ENCODE measurements at places on chromosomes 3 and 15. TPM values are rescaled to one million over a fixed set of nuclear protein-coding genes. Genes with fewer than 3 reads are reported as not detected.

DNA sequence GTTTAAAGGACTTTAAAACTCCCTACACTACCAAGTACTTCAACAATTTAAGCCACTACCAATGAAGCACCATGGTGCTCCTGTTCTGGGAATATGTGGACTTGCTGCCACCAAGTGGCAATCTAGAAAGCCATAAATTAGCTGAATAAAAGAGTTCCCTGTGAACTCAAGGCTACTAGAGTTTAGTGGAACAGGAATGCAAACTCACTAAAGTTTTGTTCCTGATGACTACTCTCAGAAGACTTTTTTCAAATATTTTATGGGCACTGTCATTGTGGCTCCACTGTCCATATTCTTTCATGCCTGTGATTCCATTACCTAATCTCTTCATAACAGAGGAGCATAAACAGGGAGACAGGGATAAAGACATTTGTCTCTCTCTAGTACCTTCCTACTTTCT lies 63.9 kb downstream of the TMCC1 start:
- no peak overlapping the region for H3K4me3 ChIP-seq
- H3K4me1 ChIP-seq: peaks cover 6% of the 10 kb centered on the region
- peak; percentile 95 for DNase-seq
- H3K27me3 ChIP-seq: no peaks in the 10 kb centered on the region
- H3K27ac ChIP-seq: no peak overlapping the region

DNA sequence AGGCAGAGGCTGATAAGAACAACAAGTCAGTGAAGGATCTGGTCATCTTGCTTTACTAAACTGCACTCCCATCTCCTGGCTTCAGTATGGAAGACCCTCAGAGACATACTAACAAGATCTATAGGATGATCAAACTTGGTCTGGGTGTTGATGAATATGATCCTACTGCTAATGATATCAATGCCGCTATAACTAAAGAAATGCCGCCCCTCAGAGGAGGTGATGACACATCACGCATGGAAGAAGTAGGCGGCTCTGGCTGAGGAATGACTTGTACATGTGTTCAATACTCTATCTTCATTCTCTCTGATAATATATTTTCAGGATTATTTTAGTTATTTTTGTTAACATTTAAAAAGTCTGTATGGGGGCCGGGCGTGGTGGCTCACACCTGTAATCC lies 17.5 kb upstream of the EIF2B5 start:
- H3K4me1 ChIP-seq: no peaks in the 10 kb centered on the region
- H3K36me3 ChIP-seq: no peaks in the 10 kb centered on the region
- H3K27ac ChIP-seq: no peak overlapping the region
- no peak overlapping the region for H3K4me3 ChIP-seq

DNA sequence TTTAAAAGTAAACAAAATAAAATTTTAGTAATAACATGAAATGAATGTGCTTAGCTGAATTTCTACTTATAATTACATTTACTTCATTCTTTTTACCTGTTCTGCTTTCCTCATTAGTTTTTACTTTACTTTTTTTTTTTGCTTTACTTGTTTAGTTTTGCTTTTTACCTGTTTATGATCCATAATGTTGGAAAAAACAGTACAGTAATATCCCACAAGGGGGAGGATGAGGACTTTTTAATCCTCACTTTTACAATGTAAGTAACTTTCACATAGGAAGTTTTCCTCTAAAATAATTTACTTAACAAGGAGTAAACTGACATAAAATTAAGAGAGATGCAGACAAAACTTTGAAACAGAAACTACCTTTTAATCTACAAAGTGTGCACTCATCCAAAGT lies 268.7 kb downstream of the TBC1D5 start:
- H3K27ac ChIP-seq: no peak overlapping the region
- no peaks in the 10 kb centered on the region for H3K4me1 ChIP-seq
- H3K36me3 ChIP-seq: no peaks in the 10 kb centered on the region
- H3K4me3 ChIP-seq: no peak overlapping the region
- DNase-seq: peak; percentile 23
- H3K27me3 ChIP-seq: no peaks in the 10 kb centered on the region

DNA sequence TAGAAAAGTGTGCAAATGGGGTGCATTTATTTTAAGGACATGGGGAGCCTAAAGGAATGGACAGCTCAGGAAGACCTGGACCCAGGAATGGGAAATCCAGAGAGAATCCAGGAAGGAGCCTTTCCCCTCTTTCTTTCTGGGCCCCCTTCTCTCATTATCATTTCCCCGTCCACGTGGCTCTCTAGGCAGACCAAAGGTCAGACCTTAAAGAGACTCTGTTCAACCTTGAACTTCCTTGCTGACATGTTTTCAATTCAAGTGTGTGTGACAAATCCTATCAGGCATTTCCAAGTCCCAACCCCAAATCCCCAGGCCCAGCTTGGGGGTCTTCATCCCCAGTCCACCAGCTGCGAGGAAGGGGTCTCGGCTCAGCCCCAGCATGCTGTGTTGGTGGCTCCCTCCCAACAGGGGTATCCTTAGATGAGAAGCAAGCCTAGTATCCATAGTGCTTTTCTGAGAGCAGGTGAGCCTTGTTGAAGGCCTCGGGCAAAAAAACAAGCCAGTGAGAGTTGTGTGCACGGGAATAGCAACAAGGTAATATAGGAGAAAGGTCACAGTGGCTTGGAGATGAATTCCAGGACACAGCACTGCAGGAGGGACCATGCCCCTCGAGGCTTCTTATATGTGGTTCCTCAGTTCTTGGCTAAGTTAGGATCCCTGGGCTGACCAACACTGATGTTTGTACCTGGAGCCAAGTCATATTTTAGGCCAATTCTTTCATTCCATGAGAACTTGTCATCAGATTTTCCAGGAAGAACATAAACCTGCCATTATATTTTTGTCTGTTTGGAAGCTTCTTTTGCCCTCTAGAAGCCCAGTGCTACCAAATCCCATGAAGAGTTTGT lies 130.0 kb downstream of the ASB7 start:
- H3K4me3 ChIP-seq: no peak overlapping the region
- peak; percentile 24 for DNase-seq
- H3K27ac ChIP-seq: peak overlapping the region; percentile 67
- peaks cover 16% of the 10 kb centered on the region for H3K4me1 ChIP-seq

Gene SUSD5
- polyA plus RNA-seq: 1.2 TPM

- H3K4me1 ChIP-seq: no peaks in the 10 kb centered on the region
- no peaks in the 10 kb centered on the region for H3K27me3 ChIP-seq
- no peak overlapping the region for H3K27ac ChIP-seq
- no peaks in the 10 kb centered on the region for H3K36me3 ChIP-seq
- no peak overlapping the region for H3K4me3 ChIP-seq
Observed at GRCh38 chr15:40680151-40680550, 14.8 kb upstream of the RAD51 start.

DNA sequence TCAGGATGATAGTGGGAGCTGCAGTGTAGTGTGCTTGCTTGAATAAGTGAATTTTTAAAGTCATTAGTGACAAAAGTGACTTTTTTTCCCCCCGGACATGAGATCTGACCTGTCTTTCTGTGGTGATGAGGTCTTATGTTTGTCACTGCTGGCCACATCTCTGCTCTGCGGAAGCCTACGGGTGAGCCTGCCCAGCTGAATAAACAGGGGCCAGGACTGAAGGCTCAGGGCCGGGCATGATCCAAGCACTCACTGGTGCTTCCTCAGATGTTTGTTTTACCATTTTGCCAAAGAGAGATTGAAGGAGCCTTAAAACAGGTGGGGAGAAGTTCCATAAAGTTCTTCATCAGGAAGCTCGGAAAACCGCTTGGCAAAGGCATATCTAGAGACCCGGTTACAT lies 35.0 kb downstream of the RPL39L start:
- no peak overlapping the region for H3K4me3 ChIP-seq
- H3K36me3 ChIP-seq: no peaks in the 10 kb centered on the region
- peaks cover 5% of the 10 kb centered on the region for H3K4me1 ChIP-seq
- no peaks in the 10 kb centered on the region for H3K27me3 ChIP-seq
- no peak overlapping the region for H3K27ac ChIP-seq

DNA sequence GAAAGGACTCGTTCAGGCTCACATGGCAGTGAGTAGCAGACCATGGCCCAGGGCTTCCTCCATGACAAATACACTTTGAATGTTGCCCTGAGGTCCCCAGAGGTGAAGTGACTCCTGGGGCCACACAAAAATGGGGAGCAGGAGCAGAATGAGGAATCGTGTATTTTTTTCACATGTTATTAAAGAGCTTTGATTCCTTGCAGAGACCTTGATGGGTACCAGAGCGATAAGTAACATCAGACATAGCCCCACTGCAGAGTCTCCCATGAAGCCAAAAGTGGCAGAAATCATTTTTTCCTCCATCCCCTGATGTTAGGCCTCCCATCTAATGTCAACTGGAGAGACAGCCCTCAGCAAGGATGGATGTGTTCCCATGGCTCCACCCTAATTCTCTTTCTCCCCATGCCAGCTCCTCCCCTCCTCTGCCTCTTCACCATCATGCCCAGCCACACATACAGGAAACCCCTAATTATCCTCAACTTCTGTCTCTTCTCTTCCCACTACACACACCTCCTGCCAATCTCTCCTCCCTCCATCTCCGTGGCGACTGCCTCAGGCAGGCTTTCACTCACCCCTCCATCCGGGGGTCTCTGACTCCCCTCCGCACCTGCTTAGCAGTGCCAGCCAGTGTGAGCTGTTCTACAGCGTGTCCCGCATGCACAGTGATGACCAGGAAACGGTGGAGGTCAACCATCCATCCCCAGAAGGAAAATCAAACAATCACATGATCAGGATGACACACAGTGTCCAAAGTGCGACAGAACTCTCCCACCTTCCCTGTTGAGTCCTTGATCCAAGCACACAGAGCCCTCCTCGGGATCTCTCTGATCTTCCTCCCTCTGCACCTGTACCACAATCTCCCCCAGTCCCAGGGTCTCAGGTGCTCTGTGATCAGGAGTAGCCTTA lies 7.1 kb upstream of the SSUH2 start:
- DNase-seq: no peak
- no peaks in the 10 kb centered on the region for H3K4me1 ChIP-seq
- H3K4me3 ChIP-seq: no peak overlapping the region
- peaks cover 25% of the 10 kb centered on the region for H3K27me3 ChIP-seq
- H3K27ac ChIP-seq: no peak overlapping the region

DNA sequence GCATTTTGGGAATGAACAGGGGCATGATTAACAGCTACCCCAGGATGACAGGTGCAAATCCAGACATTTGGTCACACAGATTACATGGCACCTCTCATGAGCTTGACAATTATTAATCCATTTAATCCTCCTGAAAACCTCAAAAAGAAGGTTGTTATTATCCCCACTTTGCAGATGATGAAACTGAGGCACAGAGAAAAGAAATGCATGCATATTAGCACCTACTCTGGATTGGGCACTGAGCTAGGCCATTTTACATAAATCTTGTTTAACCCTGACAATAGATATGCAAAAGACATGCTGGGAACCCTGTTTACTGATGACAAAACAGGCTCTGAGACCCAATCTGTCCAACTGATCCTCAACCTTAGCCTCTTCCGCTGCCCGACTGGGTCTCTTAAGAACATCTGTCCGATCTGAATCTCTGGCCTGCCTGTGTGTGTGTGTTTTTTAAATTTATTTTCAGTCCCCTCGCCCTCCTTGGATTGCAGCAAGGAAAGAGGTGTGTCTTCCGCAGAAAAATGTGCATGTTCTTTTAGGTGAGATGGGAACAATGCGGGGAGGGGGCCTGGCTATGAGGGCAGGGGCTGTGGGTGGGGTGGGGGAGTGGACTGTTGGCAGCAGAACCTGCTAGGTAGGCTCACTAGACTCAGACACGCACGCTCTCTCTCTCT lies 162.5 kb downstream of the WNT7A start:
- H3K27ac ChIP-seq: no peak overlapping the region
- no peaks in the 10 kb centered on the region for H3K4me1 ChIP-seq
- DNase-seq: no peak
- no peaks in the 10 kb centered on the region for H3K27me3 ChIP-seq
- no peaks in the 10 kb centered on the region for H3K36me3 ChIP-seq
- no peak overlapping the region for H3K4me3 ChIP-seq

- no peak overlapping the region for H3K27ac ChIP-seq
- no peaks in the 10 kb centered on the region for H3K36me3 ChIP-seq
- no peak overlapping the region for H3K4me3 ChIP-seq
- H3K4me1 ChIP-seq: no peaks in the 10 kb centered on the region
- no peak for DNase-seq
Observed at GRCh38 chr3:28188686-28189085, 52.7 kb upstream of the CMC1 start.

DNA sequence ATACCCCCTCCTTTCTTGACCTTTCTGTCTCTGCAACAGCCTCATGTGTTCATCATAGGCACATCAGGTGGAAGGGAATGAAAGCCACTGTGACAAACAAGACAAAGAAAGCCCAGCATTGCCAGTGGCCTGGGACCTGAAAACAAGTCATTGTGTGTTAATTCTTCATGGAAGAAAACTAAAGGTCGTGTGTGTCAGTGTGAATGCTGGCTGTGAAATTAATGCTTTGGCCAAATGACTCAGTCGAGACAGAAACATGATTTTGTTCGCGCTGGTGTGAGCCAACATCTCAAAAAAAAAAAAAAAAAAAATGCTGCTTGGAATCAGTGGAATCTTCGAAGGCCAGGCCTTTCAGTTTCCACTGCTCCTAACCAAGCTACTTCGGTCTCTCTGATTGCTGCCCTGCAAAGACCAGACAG lies 386.5 kb upstream of the PROK2 start:
- H3K4me3 ChIP-seq: no peak overlapping the region
- H3K4me1 ChIP-seq: no peaks in the 10 kb centered on the region
- H3K36me3 ChIP-seq: no peaks in the 10 kb centered on the region
- peaks cover 29% of the 10 kb centered on the region for H3K27me3 ChIP-seq

DNA sequence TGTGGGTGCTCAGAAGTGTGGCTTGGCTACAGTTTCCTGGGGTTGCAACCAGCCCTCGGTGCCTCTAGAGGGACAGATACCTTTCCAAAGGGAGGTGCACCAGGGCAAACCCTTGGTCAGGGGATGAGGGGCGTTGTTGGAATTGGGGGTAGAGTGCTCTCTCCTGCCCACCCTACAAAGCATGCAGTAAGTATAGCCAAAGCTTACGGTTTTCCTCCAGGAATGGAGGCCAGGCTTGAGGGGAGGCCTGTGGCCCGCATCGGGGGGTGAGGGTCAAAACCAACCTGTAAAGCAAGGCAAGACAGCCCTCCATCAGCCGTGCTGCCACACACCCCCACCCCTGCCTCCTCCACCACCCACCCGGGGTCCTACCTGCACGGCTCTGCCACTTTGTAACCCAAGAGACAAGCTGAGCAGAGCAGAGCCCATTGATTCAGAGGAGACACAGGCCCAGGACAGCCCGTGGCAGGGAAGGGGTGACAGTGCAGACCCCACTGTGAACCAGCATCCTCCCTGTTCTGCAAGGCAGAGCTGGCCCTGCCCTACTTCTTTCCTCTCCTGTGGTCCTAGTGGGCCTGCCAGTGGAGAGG lies 41.5 kb downstream of the TLE3 start:
- no peak overlapping the region for H3K4me3 ChIP-seq
- H3K36me3 ChIP-seq: peaks cover 90% of the 10 kb centered on the region
- H3K27me3 ChIP-seq: no peaks in the 10 kb centered on the region
- H3K27ac ChIP-seq: no peak overlapping the region

GRCh38 chr3:46281551-46281950 lies 39.3 kb downstream of the CCR3 start:
- no peak overlapping the region for H3K4me3 ChIP-seq
- H3K4me1 ChIP-seq: no peaks in the 10 kb centered on the region

GRCh38 chr3:46571684-46572083 lies 5.6 kb upstream of the LRRC2 start:
- DNase-seq: no peak
- no peaks in the 10 kb centered on the region for H3K4me1 ChIP-seq
- no peak overlapping the region for H3K27ac ChIP-seq
- H3K4me3 ChIP-seq: no peak overlapping the region

Gene HCN4
- not detected for polyA plus RNA-seq
